ENCODE measurements at places on chromosomes 1 and 21. TPM values are rescaled to one million over a fixed set of nuclear protein-coding genes. Genes with fewer than 3 reads are reported as not detected.

The YBEY gene
- total RNA-seq = 20.6 TPM

DNA sequence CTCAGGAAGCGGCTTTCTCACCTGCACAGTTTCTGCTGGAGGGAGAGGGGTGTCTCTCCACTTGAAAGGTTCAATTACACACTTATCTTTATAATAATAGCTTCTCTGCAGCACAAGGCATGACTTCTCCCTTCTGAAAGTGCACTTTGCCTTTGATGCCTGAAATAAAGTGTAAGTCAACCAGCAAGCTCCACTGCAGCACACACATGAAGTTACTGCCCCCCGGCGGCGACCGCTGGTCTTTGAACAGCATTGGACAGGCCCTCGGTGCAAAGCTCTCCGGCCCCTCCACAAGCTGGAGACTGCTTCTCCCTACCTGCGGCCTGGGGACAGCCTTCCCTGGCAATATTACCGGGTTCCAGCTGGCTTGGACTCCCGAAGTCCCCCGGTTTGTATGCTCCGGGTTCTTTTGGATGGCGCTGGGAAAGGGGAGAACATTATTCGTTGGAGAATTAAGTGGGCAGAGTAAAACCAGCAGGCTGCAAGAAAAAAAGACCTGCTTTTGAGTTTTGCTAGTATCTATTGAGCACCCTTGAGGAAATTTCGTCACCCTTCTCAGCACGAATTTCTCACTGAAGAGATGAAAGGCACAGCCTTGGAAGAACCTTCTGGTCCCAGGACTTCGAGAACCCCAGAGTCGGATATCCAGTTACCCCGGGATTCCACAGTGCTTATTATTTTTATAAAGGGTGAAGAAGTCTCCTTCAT lies 11.8 kb downstream of the RCAN1 start:
- peak; percentile 85 for DNase-seq

The CYP4Z1 gene
- not detected for total RNA-seq

- DNase-seq = no peak
Observed at GRCh38 chr21:31383770-31384169, 39.7 kb upstream of the TIAM1 start.

The THEM5 gene
- total RNA-seq = not detected

- DNase-seq = no peak
Observed at GRCh38 chr1:2778220-2778592, 23.3 kb downstream of the TTC34 start.

DNA sequence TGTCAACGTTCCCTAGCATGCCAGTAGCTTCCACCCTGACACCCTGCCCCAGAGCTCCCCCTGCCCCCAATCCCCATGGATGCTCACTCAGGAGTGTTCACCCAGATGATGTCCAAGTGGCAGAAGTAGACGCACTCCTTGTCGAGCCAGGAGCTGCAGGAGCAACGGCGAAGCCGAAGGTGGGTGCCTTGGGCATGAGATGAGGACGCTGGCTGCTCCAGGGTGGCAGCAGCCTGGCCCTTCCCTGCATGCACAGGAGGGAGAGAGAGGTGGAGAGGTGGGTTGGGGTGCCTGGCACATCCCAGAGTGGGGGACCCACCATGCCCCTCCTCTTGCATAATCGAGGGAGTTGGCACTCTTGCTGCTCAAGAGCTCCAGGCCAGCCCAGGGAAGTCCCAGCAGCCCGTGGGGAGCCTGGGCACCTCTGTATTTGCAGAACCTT lies 502 bp downstream of the EDN2 start:
- no peak for DNase-seq

The SLC45A3 gene
- total RNA-seq = 0.32 TPM
